Activated CD4-positive, alpha-beta memory T cell treated with anti-CD3 and anti-CD28 coated beads for 36 hours (primary cell): ENCODE measurements at places on chromosomes 4 and X. TPM values are rescaled to one million over a fixed set of nuclear protein-coding genes. Genes with fewer than 3 reads are reported as not detected.
A peak's percentile ranks its signal among the peaks of the same experiment; 100 is the strongest.

The KDR gene
- not detected for total RNA-seq

The C4orf33 gene
- 17.6 TPM for total RNA-seq

DNA sequence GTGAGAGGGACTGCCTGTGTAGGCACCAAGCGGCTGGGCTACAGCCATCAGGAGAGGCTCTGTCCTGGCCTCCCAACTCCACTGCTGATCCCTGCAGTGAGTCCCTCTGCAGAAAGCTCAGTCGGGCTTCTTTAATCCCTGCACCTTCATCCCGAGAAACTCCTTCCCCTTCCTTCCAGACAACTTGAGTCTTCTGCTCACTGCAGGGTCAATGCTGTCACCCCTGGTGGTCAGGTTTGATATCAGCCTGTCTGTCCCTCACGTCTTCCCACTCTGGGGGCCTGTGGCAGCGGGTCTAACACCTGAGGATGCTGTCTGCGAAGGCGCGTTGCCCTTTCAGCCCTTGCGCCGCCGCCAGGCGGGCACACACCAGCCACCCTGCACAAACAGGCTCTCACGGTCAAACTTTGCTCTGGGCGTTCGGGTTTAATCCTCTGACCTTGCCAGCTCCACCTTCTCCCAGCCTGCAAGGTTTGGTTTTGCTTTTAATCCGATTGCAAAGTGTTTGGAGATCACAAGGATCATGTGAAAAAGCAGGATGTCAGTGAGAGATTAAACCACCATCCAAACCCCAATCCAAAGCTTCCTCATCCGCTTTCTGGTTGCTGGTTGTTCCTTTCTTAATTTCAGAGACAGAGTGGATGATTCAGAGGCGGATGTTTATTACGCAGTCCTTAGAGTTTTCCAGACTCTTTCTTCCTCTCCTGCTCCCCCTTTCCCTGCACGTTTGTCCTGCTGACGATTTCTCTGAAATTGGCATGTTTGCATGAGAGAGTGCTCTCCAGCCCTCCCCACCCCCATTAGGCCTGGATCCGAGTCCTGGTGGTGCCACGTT, 74.8 kb upstream of the SLC34A2 start:
- no peak for DNase-seq
- no peaks in the 10 kb centered on the region for H3K27me3 ChIP-seq
- no peak overlapping the region for H3K4me3 ChIP-seq
- H3K27ac ChIP-seq, result no peak overlapping the region
- no peaks in the 10 kb centered on the region for H3K36me3 ChIP-seq
- H3K4me1 ChIP-seq, result no peaks in the 10 kb centered on the region

- no peak for DNase-seq
- no peak overlapping the region for H3K4me3 ChIP-seq
- H3K27ac ChIP-seq, result no peak overlapping the region
- no peaks in the 10 kb centered on the region for H3K36me3 ChIP-seq
- no peaks in the 10 kb centered on the region for H3K4me1 ChIP-seq
These were observed 41.5 kb upstream of the BMP2K start for GRCh38 chr4:78734441-78735162.

DNA sequence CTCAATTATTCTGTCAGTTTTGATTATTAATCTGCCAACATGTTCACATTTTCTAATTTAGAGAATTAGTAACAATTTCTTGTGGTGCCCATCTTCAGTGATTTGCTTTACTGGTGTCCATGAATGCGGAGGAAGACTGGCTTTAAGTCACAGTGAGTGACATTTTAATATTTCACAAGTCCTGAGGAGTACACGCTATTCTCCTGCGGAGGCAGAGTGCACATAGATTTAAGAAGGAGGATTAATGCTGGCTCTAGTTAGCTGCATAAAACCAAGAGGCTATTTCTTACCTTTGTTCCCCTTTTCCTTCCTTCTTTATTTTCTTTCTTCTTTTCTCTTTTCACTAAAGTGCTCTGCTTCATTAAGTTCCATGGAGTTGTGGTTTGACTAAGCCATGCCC, 495.2 kb upstream of the IGFBP7 start:
- H3K27ac ChIP-seq, result no peak overlapping the region
- no peak overlapping the region for H3K4me3 ChIP-seq
- no peaks in the 10 kb centered on the region for H3K4me1 ChIP-seq
- H3K36me3 ChIP-seq, result no peaks in the 10 kb centered on the region

DNA sequence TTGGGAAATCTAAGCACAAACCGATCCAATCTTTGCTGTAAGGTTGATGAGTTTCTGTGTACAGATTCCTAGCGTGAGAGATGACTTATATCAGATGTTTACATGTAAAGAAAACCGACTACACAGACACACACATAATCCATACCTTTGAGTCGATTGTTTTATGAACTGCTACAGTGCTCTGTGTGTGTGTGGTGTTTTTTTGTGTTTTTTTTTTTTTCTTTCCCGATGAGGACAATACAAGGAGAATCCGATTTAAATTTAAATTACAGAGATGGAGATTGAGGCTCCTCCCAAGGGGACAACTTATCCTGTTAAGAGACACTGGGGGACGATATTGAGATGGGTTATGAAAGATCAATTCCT, 461 bp upstream of the SLC9A6 start:
- peak overlapping the region; percentile 86 for H3K27ac ChIP-seq
- H3K4me3 ChIP-seq, result peak overlapping the region; percentile 86
- no peak for DNase-seq
- no peaks in the 10 kb centered on the region for H3K27me3 ChIP-seq
- peaks cover 2% of the 10 kb centered on the region for H3K36me3 ChIP-seq

DNA sequence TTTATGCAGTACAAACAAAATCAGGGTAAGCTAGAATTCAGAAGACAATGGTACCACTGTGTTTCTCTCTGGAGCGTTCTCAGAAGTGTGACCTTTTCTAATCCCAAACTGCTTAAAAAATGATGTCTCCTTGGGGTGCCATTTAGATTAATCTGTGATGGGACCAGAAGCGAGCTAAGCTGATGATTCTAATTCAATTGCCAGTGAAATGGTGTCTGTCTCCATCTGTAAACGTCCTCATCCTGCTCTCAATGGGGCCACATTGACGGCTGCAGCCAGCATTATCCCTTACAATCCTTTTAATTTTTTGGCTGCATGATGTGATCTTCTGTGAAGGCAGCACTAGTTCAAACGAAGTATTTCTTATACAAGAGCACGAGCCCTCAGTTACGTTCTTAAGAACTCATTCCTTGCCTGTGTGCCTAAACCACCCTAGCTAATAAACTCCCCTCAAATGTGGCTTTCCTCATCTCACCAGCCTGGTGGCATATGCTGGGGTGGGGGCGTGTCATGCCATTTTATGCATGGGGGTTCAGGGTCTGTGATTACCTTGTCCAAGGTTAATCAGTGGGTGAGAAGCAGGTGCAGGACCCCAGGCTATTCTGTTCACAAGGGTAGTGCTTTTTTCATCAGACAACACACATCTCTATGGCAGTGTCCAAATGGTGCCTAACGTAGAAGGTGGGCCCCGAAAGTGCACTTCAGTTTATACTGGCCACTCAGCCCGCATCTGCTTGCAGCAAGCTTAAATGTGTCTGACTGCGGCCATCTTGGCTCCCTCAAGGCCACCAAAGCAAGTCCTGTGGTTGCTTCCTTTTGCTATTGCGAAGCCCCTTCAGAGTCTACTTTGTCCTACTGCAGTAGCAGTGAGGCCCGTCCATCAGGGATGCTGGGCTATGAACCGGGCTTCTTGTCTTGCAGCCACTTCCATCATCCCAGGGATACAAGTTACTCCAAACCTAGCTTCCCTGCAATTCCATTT, 45.7 kb upstream of the SLC2A9 start:
- H3K4me1 ChIP-seq, result no peaks in the 10 kb centered on the region
- peaks cover 14% of the 10 kb centered on the region for H3K36me3 ChIP-seq
- no peak overlapping the region for H3K27ac ChIP-seq
- H3K27me3 ChIP-seq, result no peaks in the 10 kb centered on the region
- DNase-seq, result no peak
